Globus pallidus (tissue), 1 donor: ENCODE measurements at places on chromosomes 16 and 17.

GRCh38 chr16:3101018-3101840 lies 2.1 kb upstream of the ZSCAN10 start:
- no peak for DNase-seq

DNA sequence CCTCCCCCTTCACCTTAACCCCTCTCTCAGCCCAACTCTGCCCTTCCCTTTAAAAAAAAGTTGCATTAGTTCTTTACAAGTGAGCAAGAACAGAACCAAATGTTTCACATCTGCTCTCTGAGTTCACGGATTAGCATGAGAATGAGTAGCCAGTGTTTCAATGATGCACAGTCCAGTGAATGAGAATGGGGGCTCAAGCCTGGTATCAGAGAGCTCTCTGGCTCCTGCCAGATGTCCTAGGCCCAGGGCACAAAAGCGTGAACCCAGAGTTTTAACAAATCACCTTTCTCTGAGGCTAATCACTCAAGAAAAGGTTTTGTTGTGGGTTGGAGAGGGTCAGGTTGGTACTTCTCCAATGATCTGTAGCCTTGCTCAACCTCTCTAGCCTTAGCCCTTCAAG lies 41.5 kb upstream of the HS3ST3A1 start:
- no peak for DNase-seq

GRCh38 chr17:38719943-38720641 lies 10.0 kb upstream of the CISD3 start:
- no peak for DNase-seq

DNA sequence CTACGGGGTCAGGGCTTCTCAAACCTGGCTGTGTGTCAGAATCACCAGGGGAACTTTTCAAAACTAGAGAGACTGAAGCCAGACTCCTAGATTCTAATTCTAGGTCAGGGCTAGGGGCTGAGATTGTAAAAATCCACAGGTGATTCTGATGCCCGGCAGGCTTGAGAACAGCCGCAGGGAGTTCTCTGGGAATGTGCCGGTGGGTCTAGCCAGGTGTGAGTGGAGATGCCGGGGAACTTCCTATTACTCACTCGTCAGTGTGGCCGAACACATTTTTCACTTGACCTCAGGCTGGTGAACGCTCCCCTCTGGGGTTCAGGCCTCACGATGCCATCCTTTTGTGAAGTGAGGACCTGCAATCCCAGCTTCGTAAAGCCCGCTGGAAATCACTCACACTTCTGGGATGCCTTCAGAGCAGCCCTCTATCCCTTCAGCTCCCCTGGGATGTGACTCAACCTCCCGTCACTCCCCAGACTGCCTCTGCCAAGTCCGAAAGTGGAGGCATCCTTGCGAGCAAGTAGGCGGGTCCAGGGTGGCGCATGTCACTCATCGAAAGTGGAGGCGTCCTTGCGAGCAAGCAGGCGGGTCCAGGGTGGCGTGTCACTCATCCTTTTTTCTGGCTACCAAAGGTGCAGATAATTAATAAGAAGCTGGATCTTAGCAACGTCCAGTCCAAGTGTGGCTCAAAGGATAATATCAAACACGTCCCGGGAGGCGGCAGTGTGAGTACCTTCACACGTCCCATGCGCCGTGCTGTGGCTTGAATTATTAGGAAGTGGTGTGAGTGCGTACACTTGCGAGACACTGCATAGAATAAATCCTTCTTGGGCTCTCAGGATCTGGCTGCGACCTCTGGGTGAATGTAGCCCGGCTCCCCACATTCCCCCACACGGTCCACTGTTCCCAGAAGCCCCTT lies 10.9 kb downstream of the STH start:
- no peak for DNase-seq

DNA sequence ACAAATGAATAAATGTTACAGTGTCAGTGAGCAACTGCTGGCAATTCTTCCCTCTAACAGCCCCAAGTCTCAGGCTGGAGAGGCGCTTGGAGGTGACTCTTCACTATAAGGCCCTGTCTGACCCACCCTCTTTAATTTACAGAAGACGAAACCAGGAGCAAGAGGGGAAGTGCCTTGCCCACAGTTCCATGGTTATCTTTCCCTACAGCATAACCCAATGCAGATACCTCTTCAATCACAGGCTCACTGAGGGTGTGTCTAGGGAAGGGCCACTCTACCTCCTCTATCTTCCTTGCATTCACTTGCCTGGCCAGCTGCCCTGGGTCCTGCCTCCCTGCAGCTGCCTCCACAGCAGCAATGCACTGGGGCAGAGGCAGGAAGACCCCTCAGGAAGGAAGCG lies 9.6 kb upstream of the N4BP1 start:
- no peak for DNase-seq

GRCh38 chr17:74521701-74522201 lies 9.5 kb downstream of the CD300LB start:
- peak; percentile 31 for DNase-seq

- DNase-seq: no peak
Observed at GRCh38 chr16:73002866-73003265, 45.1 kb downstream of the ZFHX3 start.

DNA sequence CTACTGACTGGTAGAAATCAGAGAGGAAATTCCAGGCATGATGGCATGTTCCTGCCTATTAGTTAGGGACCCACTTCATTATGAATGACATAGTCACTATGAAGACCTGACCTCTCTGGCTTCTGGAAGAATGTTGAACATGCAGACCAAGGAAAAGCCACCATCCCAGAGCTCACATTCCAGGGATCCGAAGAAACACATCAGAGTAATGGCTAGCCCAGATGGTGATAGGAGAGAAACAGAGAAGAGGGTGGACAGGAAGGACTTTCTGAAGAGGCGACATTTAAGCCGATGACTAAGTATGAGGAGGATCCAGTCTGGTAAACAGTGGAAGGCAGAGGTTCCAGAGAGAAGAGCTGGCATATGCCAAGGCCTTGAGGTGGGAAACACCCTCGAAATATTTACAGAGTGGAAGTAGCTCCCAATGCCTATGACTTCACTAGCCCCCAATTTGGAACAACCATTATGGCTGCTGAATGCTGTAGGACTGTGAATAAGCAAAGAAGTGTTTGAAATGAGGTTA lies 216.2 kb downstream of the RBFOX1 start:
- no peak for DNase-seq

DNA sequence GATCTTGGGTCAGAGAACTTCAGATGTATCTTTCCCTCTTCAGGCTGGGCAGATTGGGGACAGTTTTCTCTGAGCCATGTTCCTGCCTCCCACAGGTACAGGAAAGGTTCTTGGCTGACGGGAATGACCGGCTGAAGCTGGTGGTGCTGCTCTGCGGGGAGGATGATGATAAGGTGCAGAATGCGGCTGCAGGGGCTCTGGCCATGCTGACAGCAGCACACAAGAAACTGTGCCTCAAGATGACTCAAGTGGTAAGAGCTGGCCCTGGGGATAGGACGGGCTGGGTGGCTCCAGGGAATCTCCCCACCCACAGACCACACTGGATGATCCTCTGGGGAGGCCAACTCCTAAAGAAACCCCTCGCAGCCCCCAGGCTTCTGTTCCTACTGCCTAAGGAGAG lies 10.9 kb downstream of the SLC35G3 start:
- no peak for DNase-seq

- DNase-seq: no peak
Observed at GRCh38 chr16:3465911-3466584, 22.6 kb downstream of the NAA60 start.

DNA sequence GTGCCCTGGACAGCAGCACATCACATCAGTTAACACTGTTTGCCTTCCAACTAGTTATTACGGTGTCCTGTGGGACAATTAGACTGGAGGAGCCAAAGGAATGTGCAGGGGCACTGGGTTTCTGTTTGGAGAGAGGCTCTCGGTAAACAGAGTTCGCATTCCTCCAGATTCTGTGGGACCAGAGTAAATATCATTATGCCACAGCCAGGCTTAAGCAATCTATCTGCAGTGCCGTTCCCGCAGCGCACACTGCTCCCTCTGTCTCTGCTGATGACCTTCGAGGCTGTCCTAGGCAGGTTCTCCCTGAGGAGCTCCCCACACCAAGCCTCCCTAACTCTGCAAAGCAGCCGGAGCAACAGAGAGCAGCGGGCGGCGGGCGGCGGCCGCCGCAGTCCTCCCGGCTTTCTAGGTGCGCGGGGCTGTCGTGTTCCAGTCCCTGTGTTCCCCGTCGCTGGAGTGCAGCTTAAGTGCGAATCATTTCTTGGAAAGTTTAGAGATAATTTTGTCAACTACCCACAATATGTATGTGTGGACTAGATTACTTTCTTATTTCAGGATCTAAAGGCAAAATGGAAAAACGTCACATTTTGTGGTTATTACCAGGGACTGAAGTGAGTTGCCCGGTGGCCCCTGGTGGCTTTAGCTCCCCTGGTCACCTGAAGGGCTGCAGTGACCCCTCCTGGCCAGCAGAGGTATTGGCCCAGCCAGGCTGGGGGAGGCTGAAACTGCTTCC lies 43.3 kb downstream of the PGS1 start:
- peak; percentile 76 for DNase-seq

- no peak for DNase-seq
Observed at GRCh38 chr16:31875112-31875803, 1.7 kb downstream of the ZNF267 start.

DNA sequence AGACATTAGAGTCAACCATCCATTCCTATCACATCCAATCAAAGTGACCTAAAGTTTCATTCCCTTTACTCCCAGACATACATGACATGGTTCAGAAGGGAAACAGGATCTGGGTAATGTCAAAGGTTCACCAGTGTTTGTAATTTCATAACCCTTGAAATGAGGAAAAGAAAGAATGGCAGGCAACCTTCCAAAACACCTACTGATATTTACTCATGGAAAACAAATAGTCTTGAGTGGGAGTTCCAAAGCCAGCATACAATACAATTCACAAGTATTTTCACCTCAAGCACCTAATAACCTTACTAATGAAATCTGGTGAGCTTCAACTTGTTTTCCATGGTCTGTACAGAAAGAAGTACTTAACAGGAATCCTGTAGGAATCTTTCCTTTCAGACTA lies 72.5 kb upstream of the AXIN2 start:
- no peak for DNase-seq

- no peak for DNase-seq
Observed at GRCh38 chr17:75832164-75832651, 12.0 kb downstream of the UNC13D start.

DNA sequence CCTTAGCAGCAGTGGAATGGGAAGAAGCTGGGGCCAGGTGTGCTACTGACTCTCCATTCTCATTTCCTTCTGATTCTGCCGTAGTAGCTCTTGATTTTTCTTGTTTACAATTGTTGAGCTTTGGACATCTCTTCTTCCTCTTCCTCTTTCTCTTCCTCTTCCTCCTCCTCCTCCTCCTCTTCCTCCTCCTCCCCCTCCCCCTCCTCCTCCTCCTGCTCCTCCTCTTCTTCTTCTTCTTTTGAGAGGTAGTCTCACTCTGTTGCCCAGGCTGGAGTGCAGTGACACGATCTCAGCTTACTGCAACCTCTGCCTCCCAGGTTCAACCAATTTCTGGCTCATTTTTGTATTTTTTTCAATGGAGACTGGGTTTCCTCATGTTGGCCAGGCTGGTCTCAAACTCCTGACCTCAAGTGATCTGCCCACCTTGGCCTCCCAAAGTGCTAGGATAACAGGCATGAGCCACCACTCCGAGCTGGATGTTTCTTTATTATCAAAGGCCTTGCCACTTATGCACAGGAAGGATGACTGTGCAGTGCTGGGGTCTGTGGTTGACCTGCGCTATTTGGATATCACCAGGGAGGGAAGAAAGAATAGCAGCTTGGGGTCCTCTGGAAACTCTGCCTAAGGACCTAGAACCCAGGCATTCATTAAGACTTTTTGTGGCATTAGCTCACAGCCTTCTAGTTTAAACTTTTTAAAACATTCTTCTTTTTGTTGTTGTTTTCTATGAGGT lies 127.8 kb upstream of the KCNJ16 start:
- no peak for DNase-seq

- DNase-seq: no peak
Observed at GRCh38 chr17:43625606-43626005, 36.1 kb downstream of the MEOX1 start.

DNA sequence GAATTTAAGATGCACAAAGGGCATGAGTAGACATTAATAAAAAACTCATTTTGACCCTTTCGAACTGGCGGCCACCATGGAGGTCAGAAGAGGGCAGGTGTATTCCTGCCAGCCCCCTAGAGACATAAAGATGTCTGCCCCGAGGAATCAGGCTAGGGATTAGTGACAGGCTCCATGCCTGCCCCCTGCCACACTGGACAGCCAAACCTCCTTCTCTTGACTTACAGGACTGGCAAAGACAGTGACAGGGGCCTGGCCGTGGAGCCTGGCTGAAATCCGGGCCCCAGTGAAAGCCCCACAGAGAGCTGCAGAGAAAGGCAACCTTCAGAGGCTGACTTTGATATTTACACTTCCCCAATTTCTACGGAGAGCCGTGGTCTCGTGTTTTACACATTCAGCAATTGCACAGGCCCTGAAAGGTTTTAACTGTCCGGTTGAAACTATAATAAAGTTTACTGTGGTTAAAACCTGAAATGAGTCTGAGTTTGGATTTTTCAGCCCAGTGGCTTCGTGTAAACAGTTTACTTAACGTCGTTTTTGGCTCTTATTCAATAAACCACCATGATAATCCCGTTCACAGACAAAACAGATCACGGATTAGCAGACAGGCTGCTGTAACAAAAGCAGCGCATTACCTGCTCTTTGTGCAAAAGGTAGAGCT lies 243.9 kb upstream of the MYOCD start:
- DNase-seq: no peak

- DNase-seq: no peak
Observed at GRCh38 chr17:10135539-10136257, 62.7 kb downstream of the GAS7 start.

DNA sequence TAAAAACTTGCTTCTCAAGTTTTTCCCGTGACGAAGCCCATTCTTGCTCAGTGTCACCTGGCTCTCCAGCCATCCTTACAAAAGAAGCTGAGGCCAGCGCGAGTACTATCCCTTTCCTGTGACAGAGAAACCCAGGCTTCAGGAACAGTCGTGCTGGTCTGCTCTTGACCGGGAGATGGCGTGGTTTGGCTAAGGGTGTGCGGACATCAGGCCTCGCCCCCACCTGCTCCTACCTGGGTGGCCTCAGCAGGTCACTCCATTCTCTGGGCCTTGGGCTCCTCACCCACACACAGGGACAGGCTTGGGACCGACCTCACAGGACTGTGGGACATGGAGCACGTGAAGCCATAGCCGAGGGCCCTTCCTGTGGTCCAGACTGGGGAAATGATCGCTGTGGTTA lies 75.2 kb upstream of the CIBAR2 start:
- no peak for DNase-seq

DNA sequence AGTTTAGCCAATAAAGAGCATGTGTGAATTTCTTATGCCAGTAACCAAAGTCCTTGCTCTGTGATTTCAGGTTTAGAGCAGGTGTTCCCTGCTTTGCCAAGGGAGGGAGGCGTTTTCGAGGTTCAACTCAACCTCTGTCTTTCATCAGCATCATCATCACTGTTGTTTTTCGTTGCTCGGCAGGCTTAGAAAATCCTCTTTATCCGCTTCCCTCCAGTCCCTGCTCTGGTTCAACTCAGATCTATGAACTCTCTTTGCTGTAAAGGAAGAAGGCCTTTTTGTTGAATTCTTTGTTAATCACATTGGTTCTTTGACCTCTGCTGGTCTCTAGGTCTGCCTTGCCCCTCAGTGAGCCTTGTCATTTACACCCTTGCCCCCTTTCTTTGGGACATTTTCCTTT lies 243.9 kb upstream of the RBFOX1 start:
- DNase-seq: no peak

- no peak for DNase-seq
Observed at GRCh38 chr16:73262931-73263330, 215.0 kb upstream of the ZFHX3 start.
